ENCODE measurements at places on chromosomes 2 and 18.

DNA sequence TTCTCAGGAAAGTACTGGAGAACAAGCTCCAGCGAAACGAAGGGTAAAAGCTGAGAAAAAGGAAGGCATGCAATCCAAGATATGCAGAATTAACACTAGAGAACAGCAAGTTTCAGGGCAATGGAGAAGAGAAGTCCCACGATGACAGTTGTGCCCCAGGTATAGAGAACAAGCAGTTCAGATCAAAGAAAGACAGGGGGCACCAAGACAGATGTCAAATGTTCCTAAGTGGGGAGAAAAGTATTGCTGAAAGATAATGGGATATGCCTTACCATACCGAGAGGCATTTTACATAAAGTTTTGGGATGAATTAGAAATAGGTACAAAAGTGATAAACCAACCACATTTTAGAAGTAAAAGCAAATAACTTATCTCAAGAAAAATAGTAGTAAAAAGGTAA is 79.1 kb upstream of the UBE2E3 start:
- no peak for DNase-seq

GRCh38 chr2:96817882-96818281 is 1.8 kb downstream of the CNNM3 start:
- DNase-seq: no peak

DNA sequence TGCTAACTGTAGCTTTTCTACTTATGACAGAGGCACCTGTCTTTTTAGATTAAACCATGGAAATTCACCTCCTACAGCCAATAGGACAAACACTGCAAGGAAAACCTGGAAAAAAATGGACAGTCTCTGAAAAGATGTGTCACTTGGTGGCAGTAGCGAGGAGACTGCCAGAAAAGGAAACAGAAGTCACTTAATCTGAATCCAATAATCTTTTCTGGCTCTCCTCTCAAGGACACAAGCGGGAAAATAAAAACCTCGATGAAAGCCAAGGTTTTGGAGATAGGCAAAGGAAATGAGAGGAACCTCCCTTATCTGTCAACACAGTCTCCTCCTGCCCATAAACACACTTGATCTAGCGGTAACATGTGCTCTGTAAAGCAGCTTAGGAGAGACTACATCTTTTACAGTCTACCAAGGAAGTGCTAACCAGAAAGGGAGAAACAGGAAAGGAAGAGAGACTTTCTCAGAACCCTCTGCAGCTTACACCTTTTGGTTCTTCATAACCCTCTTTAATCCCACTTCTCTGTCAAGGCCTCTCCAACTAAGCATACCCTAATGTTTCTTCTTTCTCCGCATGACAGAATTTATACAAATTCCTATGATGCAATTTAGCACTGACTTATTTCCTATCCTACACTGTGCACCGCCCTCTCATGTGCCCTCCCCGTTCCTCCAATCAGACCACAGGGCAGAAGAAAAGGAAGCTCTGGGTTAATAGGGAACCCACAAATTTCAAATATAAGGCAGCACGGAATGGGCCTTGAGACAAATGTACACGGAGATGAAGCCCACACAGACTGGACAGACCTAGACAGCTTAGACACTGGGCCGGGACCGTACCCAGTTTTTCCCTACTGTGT is 52.8 kb downstream of the CLASP1 start:
- peak; percentile 50 for DNase-seq

GRCh38 chr2:174771631-174772471 is 7.6 kb upstream of the CHRNA1 start:
- DNase-seq: peak; percentile 72

DNA sequence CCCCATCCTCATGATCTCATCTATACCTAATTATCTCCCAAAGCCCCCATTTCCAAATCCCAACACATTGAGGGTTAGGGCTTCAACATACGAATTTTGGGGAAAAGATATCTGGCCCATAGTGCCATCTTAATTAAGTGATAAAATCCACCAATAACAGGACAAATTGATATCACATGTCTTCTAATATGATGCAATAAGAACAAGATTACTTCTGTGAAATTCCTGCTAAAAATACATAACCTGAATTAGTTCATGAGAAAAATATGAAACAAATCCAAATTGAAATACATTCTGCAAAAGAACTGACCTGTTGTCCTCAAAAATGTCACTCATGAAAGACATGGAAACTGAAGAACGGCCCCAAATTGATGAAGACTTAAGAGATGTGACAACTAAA is 28.8 kb downstream of the FOXI3 start:
- DNase-seq: no peak

- DNase-seq: no peak
These were observed 50.6 kb downstream of the UNC50 start for GRCh38 chr2:98658816-98659490.

GRCh38 chr18:3579701-3580100 is 129.7 kb downstream of the TGIF1 start:
- peak; percentile 11 for DNase-seq

DNA sequence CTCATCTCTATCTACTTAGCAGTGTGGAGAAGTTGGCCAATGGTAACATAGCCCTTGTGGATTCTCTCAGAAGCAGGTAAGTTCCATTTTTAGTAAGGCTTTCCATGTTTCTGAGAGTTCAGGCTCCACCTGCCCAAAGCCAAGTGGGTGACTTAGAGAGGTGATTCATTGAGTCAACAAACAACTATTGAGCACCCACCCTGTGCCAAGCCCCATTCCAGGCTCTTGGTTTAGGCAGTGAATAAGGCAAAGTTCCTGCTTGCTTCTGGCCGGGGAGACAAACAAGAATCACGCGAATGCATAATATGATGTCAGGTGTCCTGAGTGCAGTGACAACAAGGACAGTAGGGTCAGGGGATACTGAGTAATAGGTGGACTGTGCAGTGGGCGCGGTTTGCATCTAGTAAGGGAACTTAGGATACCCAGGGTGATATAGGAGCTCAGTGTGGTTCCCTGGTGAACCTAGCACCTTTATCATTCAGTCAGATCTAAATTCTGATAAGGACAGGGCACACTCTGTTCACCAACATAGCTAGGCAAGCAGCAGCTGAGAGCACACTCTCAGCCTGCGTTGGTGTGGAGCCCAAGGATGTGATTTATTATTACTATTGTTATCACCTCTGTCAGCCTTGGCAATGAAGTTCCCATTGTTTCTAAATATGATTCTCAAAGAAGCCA is 31.7 kb upstream of the KCTD1 start:
- no peak for DNase-seq

DNA sequence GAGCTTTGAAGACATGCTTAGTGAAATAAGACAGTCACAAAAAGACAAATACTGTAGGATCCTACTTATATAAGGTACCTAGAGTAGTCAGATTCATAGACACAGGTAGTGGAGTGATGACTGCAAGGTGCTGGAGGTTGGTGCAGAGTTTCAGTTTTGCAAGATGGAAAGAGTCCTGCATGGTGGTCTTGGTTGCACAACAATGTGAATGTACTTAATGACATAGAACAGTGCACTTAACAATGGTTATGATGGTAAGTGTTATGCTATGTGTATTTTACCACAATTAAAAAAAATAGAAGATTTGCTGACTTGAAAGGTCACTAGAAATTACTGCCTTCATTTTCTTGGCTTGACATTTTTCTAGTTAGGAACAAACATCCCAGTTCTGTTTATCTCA is 9.5 kb downstream of the CERS6 start:
- no peak for DNase-seq

DNA sequence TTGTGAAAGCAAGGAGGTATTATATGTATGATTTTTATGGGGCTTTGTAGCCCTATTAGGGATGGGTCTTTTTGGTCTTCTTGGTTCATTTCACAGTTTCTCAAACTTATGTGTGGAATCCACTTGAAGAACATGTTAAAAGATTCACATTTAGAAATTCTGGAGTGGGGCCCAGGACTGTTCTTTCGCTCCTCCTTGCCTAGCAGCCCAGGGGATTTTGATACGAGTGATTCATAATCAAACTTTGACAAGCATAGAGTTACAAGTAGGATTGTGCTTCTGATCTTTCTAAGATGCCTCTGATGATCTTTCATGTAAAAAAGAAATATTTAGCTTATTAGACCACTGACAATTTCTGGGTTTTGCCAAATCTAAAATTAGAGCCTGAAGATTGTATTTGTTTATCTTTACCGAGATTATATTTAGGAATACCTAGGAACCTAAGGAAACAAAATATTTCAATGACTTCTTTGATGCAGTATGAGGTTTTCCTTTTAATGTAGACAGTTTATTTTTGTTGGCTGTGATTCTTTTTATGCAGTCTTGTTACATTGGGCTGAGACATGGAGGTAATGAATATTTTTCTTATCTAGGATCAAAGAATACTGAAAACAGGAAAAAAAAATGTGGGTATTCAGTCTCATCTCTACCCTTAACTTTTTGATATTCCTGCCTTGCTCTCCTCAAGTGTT is 324.0 kb downstream of the PARD3B start:
- DNase-seq: no peak

- DNase-seq: no peak
These were observed 246.3 kb upstream of the MYT1L start for GRCh38 chr2:2577407-2577831.

GRCh38 chr2:207561386-207562080 is 31.8 kb downstream of the CREB1 start:
- no peak for DNase-seq

DNA sequence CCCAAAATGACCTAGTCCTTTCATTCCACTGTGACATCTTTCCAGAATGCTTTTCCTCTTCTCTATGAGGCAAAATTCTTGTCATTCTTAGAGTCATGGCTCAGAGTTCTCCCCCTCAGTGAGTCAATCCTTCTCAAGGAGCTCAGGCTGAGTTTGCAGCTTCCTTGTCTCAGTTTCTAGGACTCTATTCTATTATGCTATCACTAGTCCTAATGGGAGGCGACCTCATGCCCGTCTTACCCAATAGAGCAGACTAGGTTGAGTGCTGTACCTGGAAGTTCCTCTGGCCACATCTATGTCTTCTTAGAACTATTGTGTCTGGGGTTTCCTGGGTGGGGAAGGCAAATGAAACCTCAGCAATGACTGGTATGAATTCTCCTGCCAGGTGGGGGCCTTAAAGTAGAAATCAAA is 51.5 kb downstream of the HAUS1 start:
- DNase-seq: peak; percentile 68

- DNase-seq: no peak
These were observed 8.8 kb downstream of the IMMT start for GRCh38 chr2:86186431-86186830.

- no peak for DNase-seq
These were observed 1.4 kb downstream of the CEP76 start for GRCh38 chr18:12701161-12701560.

DNA sequence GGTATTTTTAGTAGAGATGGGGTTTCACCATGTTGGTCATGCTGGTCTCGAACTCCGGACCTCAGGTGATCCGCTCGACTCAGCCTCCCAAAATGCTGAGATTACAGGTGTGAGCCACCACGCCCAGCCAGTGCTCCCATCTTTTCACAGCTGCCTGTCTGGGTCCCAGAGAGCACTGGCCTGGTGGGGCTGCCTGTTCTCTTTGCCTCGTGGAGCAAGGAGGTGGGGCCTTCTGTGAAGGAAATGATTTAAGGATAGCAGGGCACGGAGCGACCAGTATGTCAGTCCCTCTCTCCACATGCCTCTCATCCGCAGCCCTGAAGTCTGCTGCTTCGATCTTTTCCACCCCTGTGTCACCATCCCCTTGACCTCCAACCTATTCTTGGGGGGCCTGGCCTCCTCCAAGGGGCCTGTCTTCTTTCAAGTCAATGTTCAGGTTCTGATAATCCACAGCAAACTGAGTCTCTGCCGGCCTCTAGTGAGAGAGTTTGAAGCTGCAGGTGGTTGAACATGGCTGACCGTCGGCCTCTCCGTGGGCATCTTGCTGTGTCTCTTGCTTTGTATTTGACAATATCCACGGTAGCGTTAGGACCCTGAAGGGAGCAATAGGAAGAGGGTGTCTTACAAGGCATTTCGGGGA is 28.2 kb upstream of the GIGYF2 start:
- no peak for DNase-seq

DNA sequence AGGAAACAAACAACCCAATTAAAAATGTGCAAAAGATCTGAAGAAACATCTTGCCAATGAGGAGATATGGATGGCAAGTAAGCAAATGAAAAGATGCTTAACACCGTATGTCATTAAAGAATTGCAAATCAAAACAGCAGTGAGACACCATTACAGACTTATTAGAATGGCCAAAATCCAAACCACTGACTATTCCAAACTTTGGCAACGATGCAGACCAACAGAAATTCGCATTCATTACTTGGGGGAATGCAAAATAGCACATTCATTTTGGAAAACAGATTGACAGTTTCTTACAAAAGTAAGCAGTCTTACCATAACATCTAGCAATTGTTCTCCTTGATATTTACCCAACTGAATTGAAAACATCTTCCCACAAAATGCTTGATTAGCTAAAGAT is 1118.7 kb downstream of the SUCLG1 start:
- DNase-seq: no peak
